ENCODE measurements at places on chromosomes 2 and 18.

DNA sequence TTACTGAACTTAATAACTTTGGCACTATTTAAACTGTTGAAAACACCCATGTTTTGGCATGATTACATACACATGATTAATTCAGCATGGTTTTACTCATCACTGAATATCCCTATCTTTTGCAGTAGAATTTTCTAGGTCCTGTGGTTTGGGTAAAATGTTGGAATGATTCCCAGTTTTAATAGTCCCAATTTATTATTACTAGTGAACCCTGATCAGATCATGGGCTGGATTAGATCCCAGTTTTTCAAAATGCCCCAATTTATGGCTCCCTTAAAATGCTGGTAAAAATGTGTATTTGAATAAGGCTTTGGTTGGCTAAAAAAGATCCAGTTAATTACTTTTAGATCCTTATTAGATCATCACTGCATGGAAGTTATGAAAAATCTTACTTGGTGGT, 273.6 kb upstream of the NRP2 start:
- DNase-seq: no peak

DNA sequence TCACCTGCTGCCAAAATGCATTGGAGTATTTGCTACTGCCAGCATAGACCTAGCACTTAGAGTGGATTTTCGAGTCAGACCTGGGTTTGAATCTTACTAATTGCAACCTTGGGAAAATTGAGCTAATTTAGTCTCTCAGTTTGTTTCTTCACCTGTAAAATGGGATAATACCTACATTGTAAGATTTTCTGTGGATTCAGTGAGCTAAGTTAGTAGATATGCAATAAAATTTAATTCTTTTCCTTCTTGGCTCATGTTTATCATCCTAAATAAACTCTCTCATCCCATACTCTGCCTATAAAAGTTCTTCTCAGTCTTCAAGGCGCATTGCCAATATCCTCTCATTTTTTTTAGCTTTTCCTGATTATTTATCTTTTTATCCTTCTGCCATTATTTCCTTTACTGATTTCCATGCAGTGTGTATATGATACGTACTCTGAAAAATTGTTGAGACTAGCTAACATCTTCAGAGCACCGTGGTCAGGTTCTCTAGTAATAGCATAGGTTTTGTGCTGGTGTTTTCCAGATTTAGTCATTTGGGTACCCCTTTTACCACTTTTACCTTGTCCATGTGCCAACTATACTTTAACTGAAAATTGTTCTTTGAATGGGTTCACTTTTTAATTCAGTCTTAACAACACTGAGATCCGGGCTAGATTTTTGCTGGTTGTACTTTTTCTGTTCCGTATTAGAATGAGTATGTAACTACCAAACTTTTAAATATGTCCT, 7.3 kb downstream of the CEP192 start:
- DNase-seq: no peak

GRCh38 chr2:64423303-64423702, 30.7 kb upstream of the LGALSL start:
- DNase-seq: no peak

GRCh38 chr18:48374423-48375149, 34.6 kb downstream of the ZBTB7C start:
- DNase-seq: no peak

DNA sequence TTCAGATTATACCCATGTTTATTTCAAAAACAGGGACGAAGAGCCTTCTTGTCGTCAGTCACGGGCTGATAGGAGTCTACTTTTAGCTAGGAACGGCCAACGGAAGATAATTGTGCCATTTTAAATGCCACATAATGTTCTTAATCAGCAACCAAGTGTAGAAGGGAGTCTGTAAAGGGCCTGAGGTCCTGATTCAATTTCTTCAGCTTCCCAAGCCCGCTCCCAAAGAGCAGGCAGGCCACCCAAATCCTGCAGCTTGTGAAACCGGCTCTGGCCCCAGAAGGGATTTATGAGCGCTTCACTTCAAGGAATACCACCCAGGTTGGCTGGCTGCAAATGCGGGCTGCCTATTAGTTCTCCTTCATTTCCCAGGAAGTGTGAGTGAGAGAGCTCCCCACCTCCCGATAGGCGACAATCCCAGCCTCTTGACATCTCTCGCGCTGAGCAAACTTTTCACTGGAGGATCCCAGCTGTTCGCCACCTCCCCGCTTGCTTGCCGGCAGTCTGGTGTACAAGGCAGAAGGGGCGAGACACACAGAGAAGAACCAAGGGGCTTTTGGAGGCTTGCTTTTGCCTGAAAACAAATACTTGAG, 272.9 kb downstream of the CDH20 start:
- no peak for DNase-seq

GRCh38 chr2:120991441-120991840, 255.8 kb downstream of the GLI2 start:
- DNase-seq: no peak

- no peak for DNase-seq
Observed at GRCh38 chr2:172230889-172231401, 128.2 kb upstream of the DLX2 start.

GRCh38 chr18:811182-811891, 705 bp downstream of the YES1 start:
- peak; percentile 20 for DNase-seq

GRCh38 chr2:139992078-139992477, 1211.9 kb upstream of the NXPH2 start:
- no peak for DNase-seq

GRCh38 chr2:144619760-144620159, 99.8 kb upstream of the ZEB2 start:
- DNase-seq: no peak

GRCh38 chr2:241768251-241768711, 8.3 kb upstream of the GAL3ST2 start:
- DNase-seq: no peak

DNA sequence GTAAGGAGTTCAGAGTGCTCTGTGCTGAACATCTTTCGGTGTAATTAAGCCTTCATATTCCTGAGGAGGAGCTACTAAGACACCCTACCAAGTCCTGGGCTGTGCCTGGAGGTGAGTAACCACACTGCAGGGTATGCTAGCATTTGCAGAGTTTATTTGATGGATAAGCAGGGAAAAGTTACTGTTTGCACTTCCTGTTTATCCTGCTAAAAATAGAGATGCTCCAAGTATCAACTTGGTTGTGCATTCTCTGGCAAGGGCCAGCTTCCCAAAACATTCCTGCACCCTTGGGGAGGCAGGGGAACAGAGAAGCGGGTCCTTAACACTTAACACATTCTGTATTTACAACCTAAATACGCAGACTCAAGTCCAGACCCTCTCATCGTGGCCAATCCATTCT, 49.8 kb downstream of the PARD6G start:
- DNase-seq: no peak

DNA sequence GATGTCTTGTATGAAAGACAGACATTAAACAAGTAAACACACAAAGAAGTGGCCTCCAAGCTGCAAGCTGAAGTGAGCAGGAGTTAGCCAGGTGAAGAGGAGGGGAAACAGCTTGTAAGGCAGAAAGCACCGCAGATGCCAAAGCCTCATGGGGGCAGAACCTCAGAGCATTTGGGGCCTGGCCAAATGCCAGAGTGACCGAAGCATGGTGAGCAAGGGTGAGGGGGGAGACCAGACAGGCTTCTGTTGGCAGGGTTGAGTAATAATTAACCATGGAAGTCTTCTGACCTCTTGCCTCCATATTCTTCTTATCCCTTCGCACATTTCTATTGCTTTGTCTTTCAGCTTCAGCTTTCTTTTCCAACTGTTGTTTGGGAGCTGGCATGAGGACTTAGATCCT, 5.6 kb downstream of the QPCT start:
- DNase-seq: no peak

DNA sequence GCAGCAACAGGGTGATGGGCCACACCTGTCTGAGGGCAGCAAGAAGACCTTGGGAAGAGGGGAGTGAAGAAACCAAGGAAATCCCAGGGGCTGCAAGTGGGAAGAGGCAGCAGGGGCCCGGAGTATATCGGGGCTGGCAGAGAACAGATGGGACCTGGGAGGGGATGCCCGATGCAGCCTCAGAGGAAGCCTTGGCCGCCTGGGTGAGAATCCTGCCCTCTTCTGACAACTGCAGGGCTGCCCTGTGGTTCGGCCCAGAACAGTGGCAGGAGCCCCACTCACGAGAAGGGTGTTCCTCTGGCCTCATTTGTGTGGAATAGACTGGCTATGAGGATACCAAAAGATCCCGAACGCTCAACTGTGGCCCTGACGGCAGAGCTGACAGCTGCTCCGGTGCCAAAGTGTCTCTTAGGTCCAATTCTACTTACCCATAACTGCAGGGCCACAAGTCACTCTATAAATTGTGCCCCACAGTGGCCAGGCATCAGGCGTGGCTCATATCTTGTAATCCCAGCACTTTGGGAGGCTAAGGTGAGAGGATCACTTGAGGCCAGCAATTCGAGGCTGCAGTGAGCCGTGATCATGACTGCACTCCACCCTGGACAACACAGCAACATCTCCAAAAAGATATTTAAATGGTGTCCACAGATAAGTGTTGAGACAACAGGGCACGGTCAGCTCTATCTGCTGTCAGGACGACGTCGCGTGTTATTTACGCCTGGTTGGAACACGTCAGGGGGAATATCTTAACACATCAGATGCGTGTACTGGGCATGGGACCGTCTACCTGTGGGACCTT, 23.6 kb upstream of the ID2 start:
- no peak for DNase-seq

DNA sequence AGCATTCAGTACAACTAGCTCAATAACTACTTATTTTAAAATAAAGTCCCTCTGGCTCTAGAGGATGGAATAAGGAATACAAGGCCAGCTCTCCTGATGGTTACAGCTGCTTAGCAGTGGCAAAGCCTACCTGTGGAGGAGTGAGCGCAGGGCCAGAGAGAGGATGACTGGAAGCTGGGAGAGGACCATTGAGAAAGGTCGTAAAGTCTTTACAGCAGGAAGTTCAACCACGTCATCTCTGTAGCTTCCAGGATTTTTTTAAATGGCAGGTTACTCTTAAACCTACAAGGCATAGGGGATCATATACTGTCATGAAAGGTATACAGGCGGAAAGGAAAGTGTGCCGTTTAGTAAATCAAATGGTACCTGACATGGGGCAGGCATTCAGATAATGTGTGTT, 26.3 kb downstream of the ANXA4 start:
- no peak for DNase-seq

DNA sequence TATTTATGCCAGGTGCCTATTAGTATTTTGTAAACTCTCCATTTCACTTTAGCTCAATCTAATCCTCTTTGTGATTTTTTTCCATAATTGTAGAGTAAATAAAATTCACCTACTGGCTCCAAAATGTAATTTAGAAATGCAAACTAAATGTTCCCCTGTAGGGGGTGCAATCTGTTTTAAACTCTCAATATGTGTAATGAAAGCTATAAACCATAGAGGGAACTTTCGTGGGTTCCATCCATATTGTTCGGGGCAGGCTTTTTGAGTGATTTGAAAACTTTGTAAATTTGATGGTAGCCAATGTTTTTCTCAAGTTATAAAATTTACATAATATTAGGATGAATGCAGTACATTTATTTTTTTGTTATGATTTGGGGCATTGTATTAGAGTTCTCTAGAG, 49.4 kb downstream of the TSPYL6 start:
- DNase-seq: peak; percentile 31

- DNase-seq: no peak
Observed at GRCh38 chr2:60966507-60967405, 50.8 kb upstream of the PEX13 start.

DNA sequence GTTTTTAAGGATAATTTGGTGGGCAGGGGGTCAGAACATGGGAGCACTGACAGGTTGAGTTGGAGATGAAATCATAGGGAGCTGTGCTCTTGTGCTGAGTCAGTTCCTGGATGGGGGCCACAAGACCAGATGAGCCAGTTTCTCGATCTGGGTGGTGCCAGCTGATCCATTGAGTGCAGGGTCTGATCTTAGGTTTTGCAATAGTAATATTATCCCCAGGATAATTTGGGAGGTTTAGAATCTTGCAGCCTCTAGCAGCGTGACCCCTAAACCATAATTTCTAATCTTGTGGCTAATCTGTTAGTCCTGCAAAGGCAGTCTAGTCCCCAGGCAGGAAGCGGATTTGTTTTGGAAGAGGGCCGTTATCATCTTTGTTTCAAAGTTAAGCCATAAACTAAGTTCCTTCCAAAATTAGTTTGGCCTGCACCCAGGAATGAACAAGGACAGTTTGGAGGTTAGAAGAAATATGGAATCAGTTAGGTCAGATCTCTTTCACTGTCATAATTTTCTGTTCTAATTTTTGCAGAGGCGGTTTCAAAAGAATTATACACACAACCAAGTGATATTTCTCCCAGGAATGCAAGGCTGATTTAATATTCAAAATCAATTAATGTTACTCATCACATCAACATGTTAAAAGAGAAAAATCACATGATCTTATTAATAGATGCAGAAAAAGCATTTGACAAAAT, 23.0 kb downstream of the DBI start:
- DNase-seq: no peak

DNA sequence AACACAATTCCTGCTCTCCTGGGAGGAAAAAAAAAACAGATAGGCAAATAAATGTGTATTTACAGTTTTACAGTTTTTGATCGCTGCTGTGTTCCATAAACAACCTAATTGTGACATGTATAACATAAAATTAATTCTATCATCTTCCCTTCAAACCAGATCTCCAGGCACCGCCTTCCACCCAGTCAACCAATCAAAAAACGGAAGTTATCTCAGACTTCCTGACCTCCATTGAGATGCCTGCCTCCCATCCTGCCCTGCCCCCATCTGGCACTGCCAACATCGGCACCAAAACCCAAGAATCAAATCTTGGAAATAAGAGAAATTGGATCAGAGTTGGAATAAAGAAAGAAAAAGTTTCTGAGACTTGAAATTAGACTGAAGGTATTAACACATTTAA, 3.1 kb upstream of the RIOK3 start:
- DNase-seq: no peak

DNA sequence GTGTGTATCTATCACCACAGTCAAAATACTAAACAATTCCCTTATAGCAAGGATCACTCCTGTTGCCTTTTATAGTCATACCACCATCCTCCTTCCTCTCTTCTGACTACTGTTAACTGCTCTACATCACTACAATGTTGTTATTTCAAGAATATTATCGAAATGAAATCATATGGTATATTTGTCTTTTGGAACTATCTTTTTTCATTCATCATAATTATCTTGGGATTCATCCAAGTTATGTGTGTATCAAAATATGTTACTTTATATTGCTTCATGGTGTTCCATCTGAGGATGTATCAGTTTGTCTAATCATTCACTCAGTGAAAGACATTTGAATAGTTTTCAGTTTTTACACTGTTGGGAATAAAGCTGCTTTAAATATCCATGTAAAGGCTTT, 1423.0 kb upstream of the PIK3C3 start:
- no peak for DNase-seq

DNA sequence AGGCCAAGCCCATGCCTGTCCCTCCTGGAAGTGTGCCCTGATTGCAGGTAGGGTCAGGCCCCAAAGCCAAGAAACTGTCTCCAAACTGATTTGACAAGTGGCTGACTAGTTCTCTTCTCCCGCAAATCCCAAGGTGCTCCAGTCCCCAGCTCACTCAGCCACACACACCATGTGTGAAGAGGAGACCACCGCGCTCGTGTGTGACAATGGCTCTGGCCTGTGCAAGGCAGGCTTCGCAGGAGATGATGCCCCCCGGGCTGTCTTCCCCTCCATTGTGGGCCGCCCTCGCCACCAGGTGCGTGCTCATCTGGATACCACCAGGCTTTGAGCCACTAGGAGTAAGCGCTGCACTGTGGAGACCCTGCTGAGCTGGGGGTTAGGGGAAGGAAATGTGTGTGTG, 8.3 kb downstream of the ACTG2 start:
- DNase-seq: no peak
